Breast epithelium (tissue), 4 donors: ENCODE measurements at places on chromosomes 4 and X. TPM values are rescaled to one million over a fixed set of nuclear protein-coding genes. Genes with fewer than 3 reads are reported as not detected.

DNA sequence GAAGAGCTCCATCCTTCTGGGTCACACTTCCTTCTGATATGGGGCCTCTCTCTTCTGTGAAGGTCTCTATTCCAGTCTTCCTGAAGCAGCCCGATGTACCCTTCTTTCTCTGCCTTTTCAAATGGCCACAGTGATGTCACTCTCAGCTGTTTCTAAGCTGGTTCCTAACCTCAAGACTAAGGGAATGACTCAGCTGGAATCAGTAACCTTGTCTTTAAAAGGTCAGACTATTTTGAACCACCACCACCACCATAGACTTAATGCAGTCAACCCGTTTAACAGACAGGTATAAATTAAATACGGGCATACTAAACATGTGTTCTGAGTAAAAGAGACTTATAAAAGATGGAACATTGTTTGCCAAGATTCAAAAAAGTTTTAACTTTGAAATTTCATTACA is 121.0 kb downstream of the PPA2 start:
- no peak for DNase-seq

- no peak for DNase-seq
Observed at GRCh38 chr4:102469806-102470205, 31.4 kb upstream of the NFKB1 start.

GRCh38 chr4:129326571-129327460 is 230.9 kb downstream of the C4orf33 start:
- DNase-seq, result no peak

- peak; percentile 36 for DNase-seq
Observed at GRCh38 chrX:44873415-44874276, 658 bp downstream of the KDM6A start.

AREG gene
- 3.4 TPM for total RNA-seq

- no peak for DNase-seq
Observed at GRCh38 chr4:88457307-88458103, 586 bp downstream of the HERC5 start.

- peak; percentile 76 for DNase-seq
Observed at GRCh38 chrX:39736216-39737211, 361.2 kb downstream of the BCOR start.

ADGRG2 gene
- total RNA-seq, result 1.3 TPM

- no peak for DNase-seq
Observed at GRCh38 chr4:67546004-67546356, 677 bp upstream of the CENPC start.

GUCY1B1 gene
- total RNA-seq, result 11.9 TPM

DNA sequence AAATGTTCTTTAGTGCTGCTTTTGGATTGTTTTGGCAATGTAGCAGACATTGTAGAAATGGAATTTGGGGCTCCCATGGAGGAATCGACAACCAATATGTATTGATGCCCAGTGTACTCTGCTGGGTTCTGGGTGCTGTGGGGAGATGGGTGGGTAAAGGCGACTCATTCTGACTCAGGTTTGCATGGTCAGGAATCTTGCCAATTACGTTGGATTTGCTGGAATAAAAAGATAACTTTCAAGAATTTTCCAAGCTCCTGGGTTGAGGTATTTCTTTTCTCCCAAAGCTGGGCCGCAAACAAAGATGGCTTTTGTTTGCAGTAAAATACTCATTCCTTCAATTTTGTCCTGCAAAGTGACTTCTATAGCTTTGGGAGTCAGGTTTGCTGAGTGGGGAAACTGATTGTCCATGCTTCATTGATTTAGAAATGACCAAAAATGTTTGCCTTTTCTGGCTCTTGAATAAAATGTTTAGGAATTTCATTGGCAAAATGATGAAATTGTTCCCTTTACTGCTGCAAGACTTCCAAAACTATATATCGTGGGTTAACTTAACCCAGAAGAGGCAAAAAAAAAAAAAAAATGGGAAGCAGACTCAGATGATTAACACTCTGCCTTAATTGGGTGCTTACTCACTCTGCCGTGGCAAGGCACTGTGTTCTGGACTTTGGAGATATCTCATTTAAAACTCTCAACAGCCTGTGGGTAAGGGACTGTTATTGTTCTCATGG is 57.0 kb downstream of the RTL9 start:
- DNase-seq, result no peak

- DNase-seq, result no peak
Observed at GRCh38 chr4:108561116-108561515, 59.3 kb upstream of the RPL34 start.

- DNase-seq, result no peak
Observed at GRCh38 chr4:1208970-1209704, 36.8 kb upstream of the SPON2 start.

IBSP gene
- not detected for total RNA-seq

- no peak for DNase-seq
Observed at GRCh38 chr4:26331380-26331950, 10.7 kb downstream of the RBPJ start.

DNA sequence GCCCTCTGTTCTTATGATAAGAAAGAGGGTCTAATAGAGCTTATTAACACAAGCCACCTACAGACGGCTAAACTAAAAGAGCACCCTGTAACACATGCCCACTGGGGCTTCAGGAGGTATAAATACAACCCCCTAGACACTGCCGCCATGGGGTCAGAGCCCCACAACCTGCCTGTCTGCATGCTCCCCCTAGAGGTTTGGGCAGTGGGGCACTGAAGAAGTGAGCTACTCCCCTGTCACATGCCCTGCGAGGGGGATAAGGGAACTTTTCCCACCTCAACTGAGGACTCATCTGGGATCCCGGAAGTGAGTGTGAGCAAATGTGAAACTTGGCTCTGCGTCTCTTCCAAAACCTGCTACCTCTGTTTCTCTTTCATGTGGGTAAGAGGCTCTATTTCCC is 334.5 kb downstream of the ADAM29 start:
- no peak for DNase-seq

GRCh38 chrX:54043541-54044125 is 640 bp downstream of the PHF8 start:
- DNase-seq, result no peak

- no peak for DNase-seq
Observed at GRCh38 chrX:9797384-9798360, 11.4 kb downstream of the SHROOM2 start.

- DNase-seq, result no peak
Observed at GRCh38 chrX:17882680-17883079, 21.6 kb upstream of the RAI2 start.

- no peak for DNase-seq
Observed at GRCh38 chrX:53114864-53115549, 21.1 kb downstream of the KANTR start.

FHIP1A gene
- total RNA-seq, result 50.2 TPM

MAGEA2B gene
- not detected for total RNA-seq

DNA sequence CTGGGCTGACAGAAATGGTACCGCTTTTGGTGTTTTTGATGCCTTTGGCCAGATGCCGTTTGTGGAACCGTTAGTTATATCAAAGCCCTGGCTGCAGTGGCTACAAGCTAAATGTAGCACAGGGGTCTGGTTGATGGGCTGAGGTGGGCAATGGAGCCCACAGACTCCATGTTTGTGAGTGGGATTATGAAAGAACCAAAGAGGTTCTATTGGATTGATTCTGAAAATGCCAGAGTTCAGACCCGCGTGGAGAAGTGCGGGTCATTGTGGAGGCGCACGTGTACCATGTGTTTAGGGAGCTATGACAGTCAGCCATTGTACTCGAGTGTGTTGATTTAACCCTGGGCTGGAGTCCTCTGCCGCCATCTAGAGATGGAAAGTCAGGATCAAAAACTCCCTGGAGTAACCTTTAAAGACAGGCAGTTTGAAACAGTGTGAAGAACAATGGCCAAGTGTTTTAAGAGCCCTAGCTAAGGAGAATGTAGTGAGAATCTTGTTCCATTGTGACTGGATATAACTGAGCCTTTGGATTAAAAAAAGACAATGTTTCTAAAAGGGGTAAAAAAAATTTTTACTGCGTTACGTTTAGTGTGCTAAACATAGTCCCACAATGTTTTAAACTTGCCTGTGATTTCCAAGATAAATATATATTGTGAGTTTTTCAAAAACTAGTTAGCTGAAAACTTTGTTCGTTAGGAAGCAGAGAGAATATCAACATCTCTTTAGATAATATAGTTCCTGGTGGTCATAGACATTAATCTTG is 12.7 kb downstream of the ART3 start:
- no peak for DNase-seq

TMLHE gene
- 23.7 TPM for total RNA-seq

SSX4B gene
- total RNA-seq, result not detected

RAB39B gene
- total RNA-seq, result 1.3 TPM

GRCh38 chr4:159367781-159368080 is 264.9 kb downstream of the RAPGEF2 start:
- DNase-seq, result no peak

GRCh38 chr4:45345558-45345957 is 619.2 kb upstream of the GNPDA2 start:
- no peak for DNase-seq

AFM gene
- not detected for total RNA-seq

GRCh38 chr4:125105561-125105960 is 209.2 kb upstream of the FAT4 start:
- no peak for DNase-seq

- DNase-seq, result no peak
Observed at GRCh38 chrX:3748052-3748559, 34.7 kb upstream of the PRKX start.

DNA sequence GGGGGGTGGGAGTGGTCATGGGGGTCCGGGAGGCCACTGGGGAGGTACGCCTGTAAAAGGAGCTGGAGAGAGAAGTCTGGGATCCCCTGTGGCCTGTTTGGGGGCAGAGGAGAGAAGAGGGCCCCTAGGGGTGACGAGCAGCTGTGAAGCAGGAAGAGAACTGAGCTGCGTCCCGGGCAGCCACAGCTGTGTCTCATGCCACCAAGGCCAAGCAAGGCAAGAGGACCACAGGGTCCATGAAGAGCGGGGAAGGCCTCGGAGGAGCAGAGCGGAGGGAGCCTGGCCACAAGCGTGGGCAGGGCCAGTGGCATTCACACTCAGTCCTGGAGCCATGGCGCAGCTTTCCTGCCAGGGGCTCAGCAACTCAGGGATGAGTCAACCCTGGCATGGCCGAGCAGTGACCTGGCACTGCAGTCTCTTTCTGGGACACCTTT is 13.6 kb upstream of the NAT8L start:
- peak; percentile 26 for DNase-seq
